Hepatocyte (in vitro differentiated cells): ENCODE measurements at places on chromosomes 4 and X.

GRCh38 chr4:24219209-24219608 is 329.4 kb upstream of the PPARGC1A start:
- peak; percentile 64 for DNase-seq

GRCh38 chrX:8748855-8749254 is 16.9 kb upstream of the ANOS1 start:
- peak; percentile 32 for DNase-seq

DNA sequence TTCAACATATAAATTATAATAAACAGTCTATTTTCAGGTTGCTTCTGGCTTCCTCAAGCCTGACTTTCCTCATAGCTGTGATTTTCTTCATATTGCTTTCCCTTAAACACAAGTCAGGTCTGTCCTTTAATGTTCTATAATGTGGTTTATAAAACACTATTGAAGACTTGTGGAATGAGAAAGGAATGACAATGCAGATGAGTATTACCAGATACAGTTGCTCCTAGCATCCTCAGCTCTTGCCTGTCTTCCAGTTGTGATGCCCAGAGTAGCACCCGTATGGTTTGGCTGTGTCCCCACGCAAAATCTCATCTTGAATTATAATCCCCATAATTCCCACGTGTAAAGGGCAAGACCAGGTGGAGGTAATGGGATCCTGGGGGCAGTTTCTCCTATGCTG is 265.7 kb upstream of the BOD1L1 start:
- DNase-seq = no peak

- no peak for DNase-seq
Measured at GRCh38 chr4:173418639-173419038, 19.7 kb upstream of the SCRG1 start.

GRCh38 chrX:101668143-101668542 is 8.5 kb upstream of the ARMCX2 start:
- DNase-seq = no peak

DNA sequence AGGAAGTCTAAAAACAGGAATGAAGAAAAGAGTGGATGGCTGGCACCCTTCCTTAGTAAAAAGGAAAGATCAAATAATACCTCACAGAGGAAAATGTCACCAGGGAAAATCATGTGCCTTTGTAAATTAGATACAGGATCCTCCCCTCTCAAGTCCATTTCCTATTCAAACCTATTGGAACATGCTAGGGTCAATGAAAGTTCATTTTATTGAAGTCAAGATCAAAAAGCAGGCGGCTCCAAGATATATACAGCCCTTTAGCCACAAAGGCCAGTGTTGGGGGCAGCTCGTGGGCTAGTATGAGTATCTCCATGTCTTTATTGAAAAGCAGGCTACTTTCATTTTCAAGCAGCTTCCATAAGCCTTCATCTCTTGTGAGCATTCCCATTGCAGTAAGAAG is 141.1 kb downstream of the QDPR start:
- DNase-seq = no peak

DNA sequence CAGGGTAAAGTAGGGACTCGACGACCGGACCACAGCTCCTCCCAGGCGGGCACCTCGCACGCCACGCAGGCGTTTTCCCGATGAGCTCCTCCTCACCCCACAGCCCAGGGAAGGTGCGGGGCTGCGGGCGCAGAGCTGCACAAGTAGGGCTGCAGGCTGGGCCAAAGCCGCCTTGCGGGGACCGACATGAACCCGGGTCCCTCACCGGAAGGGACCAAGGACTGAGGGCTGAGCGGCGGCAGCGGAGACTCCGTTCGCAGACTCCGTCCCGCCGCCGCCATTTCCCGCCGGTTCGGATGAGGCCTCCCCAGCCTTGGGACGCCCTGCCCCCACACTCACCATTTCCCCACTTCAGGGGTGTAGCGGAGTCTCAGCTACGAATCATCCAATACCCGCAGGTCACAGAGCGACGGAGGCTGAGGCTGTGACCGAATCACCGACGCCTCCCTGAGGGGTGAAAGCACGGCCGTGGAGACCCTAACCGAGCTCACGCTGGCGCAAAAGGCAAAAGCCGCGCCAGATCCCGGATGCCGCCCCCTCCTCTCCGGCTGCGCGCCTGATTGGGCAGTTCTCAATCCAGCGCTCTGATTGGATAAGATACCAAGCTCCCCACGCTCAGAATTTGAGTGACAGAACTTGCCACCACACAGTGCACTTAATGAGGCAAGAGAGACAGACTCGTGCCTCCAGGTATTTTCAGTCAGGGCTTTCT is at the start of gene ZNF732:
Gene ZNF732 (minus strand): TSS at position 506 of the 712 bp plus-strand sequence. CDS start 164 bp downstream, at position 342.
- no peak for DNase-seq

DNA sequence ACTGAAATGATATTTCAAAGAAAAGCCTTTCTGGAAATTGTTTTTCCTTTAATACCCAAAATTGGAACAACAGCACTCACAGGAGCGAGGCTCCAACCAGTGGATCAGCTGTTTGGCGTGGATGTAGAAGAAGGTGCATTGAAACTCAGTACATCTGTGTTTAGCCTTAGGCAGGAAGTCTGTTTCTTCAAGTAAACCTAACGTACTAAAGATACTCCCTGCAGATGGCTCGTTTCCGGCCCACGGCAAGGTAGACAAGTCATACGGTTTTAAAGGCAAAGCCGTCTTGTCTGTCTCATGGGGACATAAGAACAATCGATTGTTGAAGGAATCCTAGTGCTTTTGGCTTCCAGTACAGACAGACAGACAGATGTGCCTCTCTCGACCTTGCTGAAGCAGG is 50.0 kb upstream of the CLCN4 start:
- DNase-seq = no peak

DNA sequence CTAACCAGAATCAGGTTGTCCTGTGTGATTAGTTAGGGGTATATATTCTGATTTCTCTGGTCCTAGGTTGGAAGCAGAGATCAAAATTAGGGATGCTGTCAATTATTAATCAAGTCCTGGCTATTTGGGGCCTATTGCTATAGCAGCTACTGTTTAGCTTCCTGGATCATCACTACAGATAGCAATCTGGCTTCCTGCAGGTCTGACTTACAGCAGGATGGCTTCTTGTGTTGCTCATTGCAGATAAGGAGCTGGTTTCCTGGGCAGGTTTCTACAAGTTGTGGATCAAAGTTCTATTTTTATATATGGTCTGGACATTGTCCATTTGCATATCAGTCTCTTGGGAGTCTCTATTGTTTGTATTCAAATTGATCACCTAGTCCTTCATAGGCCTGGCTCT is 57.7 kb upstream of the C4orf54 start:
- peak; percentile 28 for DNase-seq
